Dorsolateral prefrontal cortex (tissue), 122 donors: ENCODE measurements at places on chromosomes 12 and 14. TPM values are rescaled to one million over a fixed set of nuclear protein-coding genes. Genes with fewer than 3 reads are reported as not detected.
A peak's percentile ranks its signal among the peaks of the same experiment; 100 is the strongest.

Gene SIX6
- not detected for total RNA-seq

Gene OR4E2
- not detected for total RNA-seq

Gene RNU7-1
- not detected for total RNA-seq

Gene LRTM2
- total RNA-seq, result 29.4 TPM

Gene LGR5
- total RNA-seq, result 13.8 TPM

Gene TAS2R43
- total RNA-seq, result 1.0 TPM

Gene LTBP2
- total RNA-seq, result 5.2 TPM

GRCh38 chr12:12128670-12129069 lies 57.9 kb downstream of the BCL2L14 start:
- DNase-seq, result no peak

DNA sequence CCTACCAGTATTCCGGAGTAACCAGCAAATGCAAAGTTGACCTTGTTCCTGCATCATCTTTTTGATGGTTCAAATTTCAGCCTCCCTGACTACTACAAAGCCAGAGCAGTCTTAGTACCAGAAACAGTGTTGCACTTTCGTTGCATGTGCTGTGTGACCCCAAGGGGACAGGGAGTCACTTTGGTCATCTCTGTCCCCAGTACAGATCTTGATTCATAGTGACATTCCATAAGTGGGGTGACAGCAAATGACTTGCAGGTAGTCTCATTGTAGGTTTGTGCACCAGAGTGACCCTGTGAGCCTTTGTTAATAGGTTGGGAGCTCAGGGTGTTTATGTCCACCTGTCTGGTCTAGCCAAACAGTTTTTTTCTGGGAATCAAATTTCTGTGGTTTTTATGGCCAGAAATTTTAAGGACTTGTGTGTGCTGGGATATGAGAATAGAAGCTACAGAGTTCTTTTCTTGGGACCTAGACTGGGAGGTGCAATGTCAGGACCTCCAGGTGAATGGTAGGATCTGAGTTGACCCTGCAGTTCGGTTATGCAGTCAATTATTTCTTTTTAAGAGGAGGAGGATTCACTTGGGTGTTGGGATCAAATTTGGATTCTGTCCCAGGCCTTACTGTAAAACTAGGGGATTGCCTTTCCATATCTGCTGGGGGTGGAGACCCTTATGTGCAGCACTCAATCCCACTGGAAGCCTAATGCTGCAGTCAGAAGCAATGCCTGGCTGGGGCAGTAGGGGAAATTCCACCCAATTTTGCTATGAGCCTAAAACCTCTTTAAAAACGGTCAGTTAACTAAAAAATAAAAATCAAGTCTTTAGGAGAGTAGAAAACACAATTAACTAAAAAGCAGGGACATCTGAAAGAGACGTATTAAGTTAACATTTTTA lies 10.1 kb downstream of the EIF5 start:
- no peak for DNase-seq

DNA sequence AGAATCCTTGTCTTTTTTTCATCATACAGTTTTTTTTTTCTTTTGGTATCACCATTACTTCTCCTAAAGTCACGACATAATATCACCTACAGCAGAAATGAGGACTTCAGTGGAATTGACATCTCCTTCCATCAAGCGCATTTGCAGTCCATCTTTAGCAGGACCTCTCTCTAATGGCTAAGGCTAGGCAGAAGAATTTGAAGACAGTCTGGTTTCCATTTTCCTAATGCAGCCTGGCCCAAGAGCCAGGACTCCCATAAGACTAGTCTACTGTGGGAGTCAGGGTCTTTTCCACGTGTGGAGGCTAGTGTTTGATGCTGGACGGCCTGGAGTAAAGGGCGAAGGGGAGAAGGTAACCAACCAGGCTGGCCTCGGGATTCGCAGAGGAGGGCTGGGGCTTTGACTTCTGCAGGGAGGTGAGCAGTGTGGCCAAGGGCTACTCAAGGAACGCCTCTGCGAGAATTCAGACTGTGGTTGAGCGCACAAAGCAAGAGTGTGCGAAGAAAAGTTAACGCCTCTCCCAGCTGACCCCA lies 769 bp upstream of the ZNF740 start:
- no peak for DNase-seq

DNA sequence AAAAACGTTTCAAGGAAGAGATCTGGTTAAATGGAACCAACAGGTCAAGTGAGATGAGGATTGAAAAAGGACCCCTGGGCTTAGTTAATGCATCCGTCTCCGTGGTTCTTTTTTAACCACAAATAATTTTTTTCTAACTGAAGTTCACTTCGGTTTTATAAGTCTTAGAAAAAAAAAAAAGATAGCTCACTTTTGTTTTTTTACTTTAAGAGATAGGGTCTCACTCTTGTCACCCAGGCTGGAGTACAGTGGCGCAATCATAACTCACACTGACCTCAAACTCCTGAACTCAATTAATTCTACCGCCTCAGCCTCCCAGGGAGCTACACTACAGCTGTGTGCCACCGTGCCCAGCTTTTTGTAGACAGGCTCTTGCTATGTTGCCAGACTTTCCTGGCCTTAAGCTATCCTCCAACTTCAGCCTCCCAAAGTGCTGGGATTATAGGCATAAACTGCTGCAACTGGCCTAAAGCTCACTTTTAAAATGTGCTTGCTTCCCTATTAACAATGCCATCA lies 11.8 kb downstream of the HNRNPC start:
- DNase-seq, result no peak

GRCh38 chr14:76486251-76486743 lies 110.4 kb downstream of the ESRRB start:
- DNase-seq, result no peak

- DNase-seq, result no peak
Observed at GRCh38 chr14:51521764-51522163, 129.9 kb upstream of the FRMD6 start.

DNA sequence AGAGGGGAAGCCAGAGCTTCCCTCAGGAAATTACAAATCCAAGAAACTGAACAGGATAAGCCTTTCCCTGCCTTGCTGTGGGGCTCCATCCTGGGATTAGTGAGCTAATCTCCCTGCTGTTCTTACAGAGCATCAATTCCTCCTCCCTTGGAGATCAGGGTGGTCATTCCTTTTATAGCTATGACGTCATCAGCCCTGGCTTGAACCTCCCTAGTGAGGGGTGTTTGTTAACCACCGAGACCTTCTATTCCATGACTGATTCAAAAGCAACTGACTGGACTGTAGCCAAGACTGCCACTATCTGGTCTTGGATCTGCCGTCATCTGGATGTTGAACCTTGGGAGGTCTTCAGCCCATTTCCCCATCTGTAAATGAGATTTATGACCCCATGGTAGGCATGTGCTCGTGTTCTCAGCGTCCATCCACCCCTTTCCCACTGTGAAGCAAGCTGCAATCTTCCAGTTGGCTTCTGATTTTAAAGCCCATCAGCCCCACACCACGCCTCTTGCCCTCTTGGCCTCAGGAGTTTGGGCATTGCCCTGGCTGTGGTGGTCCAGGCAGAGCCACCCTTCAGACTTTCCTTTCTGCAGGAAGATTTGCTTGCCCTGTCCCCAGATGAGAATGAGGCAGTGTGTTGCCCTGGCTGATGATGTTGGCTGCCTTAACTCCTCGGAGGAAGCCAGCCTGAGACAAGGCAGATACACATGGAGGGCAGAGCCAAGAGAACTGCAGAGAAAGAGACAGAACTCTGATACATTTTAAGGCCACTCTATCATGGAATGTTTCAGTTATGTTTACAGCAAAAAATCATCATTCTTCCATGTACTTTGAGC lies 59.6 kb upstream of the ACTN1 start:
- no peak for DNase-seq

GRCh38 chr14:23114669-23115038 lies 4.4 kb downstream of the CEBPE start:
- DNase-seq, result no peak

- DNase-seq, result no peak
Observed at GRCh38 chr12:47065546-47065945, 13.9 kb upstream of the PCED1B start.

DNA sequence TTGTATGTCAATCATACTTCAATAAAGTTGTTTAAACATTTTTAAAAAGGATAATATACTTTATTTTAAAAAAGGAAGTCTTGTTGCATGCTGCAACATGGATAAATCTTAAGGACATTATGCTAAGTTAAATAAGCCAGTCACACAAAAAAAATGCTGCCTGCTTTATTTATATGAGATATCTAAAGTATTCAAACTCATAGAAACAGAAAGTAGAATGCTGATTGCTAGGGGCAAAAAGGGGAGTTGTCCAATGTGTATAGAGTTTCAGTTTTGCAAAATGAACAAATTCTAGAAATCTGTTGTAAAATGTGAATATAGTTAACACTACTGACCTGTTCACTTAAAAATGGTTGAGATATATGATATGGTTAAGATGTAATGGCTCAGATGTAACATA lies 8.7 kb downstream of the KLRC4 start:
- no peak for DNase-seq

DNA sequence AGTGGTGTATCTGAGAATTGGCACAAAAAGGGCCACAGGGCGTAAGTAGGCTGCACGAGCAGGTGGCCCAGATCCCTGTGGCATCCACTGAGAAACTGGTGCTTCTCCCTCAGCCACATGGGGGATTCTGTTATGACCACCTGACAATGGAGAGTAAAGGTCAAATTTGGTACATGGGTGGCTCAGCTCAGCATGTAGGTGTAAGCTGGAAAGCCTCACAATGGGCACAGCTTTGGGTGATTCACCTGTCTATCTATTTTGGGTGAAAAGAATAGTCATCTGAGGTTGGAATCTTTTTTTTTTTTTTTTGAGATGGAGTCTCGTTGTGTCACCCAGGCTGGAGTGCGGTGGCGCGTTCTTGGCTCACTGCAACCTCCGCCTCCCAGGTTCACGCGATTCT lies 163.4 kb upstream of the TMEM260 start:
- DNase-seq, result no peak

- DNase-seq, result peak; percentile 13
Observed at GRCh38 chr12:131094831-131095805, 141.4 kb downstream of the ADGRD1 start.

DNA sequence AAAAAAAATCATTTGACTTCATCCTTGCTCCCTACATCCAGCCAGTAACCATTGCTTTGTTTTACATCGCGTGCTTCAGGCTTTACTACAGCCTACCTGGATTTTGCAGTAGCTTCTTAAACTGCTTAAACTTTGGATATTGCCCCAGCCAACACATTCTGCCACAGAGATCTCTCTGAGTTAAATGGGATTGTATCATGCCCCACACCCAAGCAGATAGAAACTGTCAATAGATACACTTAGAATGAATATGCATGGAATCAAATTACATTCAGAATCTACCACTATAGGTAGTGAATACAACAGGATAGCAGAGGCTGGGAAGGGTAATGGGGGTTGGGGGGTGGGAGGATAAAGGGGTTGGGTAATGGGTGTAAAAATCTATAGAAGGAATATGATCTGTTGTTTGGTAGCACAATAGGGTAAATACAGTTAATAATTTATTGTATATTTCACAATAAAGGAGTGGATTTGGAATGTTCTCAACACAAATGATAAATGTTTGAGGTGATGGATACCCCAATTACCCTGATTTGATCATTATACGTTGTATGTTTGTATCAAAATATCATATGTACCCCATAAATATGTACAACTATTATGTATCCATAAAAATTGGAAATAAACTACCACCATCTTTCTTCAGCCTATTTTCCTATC lies 2.7 kb upstream of the MYRFL start:
- no peak for DNase-seq

- DNase-seq, result no peak
Observed at GRCh38 chr12:53596920-53597363, 29.2 kb downstream of the ATF7 start.

DNA sequence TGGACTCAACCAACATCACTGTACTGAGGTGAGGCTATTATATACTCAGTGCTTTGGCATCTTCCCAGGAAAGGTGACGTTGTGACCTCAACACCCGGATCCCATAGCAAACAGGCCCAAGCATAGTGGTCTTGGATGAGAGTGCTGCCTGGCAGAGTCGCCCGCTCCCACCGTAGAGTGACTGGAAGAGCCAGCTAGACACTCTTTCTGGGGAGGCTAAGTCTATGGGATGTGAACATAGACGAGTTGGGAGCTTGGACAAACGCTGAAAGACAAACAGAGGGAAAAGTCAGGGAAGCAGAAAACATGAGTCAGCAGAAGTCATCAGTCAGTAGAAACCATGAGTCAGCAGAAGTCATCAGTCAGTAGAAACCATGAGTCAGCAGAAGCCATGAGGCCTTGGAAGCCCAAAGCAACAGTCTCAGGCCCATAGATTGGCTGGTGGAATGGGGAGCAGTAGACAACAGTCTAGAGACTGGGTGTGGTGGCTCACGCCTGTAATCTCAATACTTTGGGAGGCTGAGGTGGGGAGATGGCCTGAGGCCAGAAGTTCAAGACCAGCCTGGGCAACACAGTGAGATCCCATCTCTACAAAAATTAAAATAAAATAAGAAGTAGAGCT lies 66.4 kb upstream of the MAP1LC3B2 start:
- DNase-seq, result no peak

DNA sequence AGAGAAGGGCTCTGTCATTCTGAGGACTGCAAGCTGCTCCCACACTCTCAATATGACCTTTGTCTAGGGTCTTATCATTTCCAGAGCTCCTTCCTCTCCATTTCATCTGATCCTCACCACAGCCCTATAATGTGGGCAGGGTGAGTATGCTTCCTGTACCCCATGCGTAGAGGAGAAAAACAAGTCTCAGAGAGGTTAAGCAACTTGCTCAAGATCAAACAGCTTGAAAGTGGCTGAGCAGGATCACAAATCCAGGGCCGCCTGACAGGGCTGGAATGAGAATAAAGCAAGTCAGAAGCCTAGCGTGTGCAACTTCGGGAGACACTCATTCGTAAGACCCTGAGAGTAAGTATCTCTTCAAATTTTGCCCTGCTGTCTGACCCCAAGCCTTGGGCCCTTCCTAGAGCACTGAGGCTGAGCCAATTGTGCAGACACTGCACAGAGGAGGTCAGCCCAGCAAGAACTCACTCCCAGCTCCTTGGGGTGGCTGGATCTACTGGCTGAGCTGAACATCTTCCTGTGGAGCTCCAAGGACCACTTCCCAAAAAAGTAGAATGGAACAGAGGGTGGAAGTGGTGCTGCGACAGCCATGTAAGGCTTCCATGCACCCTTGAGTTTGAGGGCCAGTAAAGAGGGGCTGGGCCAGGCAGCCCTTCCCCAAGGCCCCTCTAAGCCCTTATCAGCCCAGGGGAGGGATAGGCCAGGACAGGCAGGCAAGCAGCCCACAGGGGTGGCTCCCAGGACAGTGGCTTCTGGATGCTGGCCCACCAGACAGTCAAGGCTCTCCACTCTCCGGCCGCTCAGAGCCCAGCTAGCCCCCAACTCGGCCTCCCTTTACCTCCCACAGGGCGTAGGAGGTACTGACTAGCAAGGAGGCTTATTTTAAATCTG lies 10.5 kb downstream of the ZFP36L1 start:
- DNase-seq, result no peak
